ENCODE measurements at places on chromosomes 16 and 17. TPM values are rescaled to one million over a fixed set of nuclear protein-coding genes. Genes with fewer than 3 reads are reported as not detected.

The KRTAP2-3 gene
- not detected for total RNA-seq

The CCL1 gene
- not detected for total RNA-seq

The KRT36 gene
- not detected for total RNA-seq

The TANC2 gene
- total RNA-seq = 11.3 TPM

The ACSM2B gene
- total RNA-seq = not detected

The TEDC2 gene
- total RNA-seq = 0.58 TPM

The CD68 gene
- total RNA-seq = 45.6 TPM

The CRHR1 gene
- not detected for total RNA-seq

DNA sequence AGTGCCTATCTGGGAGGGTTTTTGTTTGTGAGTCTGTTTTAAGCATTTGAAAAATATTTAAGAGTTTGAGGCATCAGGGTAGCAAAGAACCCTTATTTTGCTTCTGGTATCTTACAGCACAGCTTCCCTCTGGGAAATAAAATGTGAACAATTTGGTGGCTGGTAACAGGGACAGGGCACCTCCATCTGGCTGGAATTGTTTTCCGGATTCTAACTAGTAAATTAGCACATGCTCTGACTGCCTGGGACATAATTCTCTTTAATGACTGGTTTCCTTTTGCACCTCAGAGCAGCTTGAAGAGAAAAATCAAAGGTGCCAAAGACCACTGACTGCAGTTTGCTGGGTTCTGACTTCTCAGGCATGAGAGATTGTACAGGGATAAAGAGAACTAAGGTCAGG lies 469.1 kb downstream of the GRIN2A start:
- no peak for DNase-seq

- peak; percentile 88 for DNase-seq
Observed at GRCh38 chr16:68520649-68521086, 18.4 kb upstream of the ZFP90 start.

- DNase-seq = peak; percentile 43
Observed at GRCh38 chr17:49523706-49524472, 28.8 kb downstream of the NGFR start.

- no peak for DNase-seq
Observed at GRCh38 chr17:27199948-27200347, 94.0 kb upstream of the WSB1 start.

- DNase-seq = no peak
Observed at GRCh38 chr16:66425651-66426050, 1.4 kb upstream of the BEAN1 start.

DNA sequence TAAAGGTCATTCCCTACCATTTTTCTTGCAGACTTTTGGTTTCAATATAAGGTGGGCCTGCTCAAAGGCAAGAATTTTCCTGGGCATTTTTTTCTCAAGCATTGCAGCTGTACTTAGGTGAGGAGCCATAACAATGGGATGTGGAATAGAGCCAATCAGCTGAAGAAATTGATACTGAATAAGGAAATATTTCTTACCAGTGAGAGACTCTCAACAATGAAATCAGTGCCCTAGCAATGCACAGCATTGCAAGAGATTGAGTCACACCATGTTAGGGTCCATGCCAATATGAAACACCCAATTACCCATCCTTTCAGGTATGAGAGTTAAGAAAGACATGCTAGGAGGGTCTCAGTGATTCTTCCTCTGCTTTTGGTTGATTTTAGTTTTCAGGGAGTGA lies 237.6 kb downstream of the SOX9 start:
- DNase-seq = no peak

DNA sequence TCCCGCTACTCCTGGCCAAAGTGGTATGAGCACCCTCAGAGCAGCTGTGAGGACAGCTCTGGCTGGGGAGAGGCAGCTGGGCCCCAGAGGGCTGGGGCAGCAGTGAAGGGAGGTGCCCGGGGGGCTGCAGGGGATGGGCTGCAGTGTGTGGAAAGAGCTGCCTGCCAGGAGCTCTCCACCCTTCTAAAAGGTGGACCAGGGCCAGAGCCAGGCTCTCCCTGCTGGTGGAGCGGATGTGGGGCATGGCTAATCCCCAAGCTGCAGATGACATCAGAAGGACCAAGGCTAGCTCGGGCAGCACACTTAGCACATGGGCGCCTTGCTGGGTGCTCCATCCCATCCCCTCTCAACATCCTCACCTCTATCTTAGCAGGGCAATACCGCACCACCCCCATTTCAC lies 103.1 kb downstream of the SDK2 start:
- no peak for DNase-seq

- no peak for DNase-seq
Observed at GRCh38 chr16:55133654-55134053, 190.3 kb upstream of the IRX6 start.

DNA sequence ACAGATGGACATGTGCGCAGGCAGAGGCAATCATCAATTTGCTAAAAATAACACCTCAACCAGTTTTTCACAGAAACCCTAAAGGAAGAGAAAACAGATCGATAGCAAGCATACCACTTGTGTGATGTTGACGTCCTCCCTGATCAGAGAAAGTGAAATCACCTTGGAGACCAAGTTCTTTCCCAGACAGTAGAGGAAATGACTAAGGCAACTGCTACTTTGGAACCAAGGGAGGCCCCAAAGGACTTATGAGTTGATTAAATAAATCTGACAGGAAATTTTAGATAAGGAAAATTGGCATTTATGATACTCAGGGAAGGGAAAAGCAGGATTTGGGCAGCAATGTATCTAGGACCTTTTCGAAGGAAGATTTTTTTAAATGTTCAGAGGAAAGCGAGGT lies 267.1 kb upstream of the ASIC2 start:
- no peak for DNase-seq

DNA sequence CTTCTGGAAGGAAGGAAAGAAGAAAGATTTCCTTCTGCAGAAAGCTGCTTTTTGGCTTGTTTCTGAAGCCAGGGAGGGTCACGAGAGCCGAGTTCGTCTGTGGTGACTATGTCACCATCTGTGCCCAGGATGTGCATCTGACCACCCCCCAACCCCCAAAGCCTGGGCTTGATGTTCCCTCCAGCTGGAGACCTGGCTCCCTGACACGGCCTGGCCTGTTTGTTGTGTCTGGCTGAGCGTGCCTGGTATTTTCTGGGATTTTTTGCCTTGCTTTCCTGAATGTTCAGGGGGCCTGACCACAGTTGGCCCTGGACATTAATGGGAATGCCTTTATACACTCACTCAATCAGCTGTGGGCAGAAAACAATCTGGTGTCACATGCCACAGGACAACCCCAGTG lies 38.9 kb downstream of the LGALS9 start:
- no peak for DNase-seq

GRCh38 chr17:64130559-64131001 lies 636 bp upstream of the ERN1 start:
- DNase-seq = peak; percentile 71

DNA sequence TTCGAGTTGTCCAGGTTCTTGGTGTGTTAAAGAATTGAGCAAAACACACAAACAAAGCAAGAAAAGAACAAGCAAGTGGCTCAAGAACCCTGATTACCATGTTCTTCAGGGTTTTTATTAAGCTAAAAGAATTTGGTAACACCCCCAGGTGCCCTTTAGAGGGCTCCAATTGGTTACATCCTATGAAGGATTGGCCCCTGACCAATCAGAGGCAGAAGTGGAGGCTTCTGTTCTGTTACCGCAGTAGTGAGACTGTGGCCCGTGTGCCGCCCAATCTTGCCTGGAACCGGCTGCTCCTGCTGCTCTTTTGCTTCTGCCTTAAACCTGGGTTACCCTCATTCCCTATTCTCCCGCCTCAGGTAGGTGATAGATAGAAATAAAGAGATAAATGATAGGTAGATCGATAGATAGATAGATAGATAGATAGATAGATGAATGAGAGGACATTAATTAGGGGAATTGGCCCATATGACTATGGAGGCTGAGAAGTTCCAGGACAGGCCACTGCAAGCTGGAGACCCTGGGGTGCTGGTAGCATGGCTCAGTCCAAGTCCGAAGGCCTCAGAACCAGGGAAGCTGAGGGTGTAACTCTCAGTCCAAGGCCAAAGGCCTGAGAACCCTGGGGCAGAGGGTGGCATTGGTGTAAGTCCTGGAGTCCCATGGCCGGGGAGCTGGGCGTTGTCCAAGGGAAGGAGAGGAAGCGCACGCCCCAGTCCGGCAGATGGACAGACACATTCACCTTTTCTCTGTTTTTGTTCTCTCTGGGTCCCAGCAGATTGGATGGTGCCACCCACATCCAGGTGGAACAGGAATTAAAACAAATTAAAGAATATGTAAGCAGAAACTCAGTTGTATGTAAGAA lies 3.5 kb upstream of the CA5A start:
- no peak for DNase-seq
